ENCODE measurements at places on chromosomes 2 and 18.

- no peak for DNase-seq
Measured at GRCh38 chr2:31148514-31148913, 10.3 kb upstream of the GALNT14 start.

DNA sequence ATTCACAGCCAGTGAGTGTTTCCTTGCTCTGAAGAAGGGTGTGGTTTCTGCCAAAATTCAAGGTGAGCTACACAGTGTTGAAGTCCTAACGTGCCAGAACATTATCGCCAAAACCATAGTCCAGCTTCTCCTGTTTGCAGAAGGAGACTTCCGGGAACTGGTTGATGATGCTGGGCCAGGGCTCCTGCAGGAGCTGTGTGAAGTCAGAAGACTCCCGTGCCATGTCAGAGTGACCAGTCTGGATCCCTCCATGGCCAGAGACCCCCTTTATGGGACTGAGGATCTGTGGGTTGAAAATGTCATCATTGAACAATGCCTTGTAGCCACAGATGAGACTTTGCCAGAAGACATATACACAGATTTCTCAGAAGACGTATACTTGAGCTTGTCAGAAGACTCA, 96.0 kb upstream of the RAB12 start:
- DNase-seq, result no peak

GRCh38 chr2:120566331-120567035, 169.2 kb upstream of the GLI2 start:
- no peak for DNase-seq

GRCh38 chr2:39107724-39108273, 13.1 kb downstream of the SOS1 start:
- DNase-seq, result no peak

- no peak for DNase-seq
Measured at GRCh38 chr2:205556841-205557539, 125.3 kb upstream of the NRP2 start.

DNA sequence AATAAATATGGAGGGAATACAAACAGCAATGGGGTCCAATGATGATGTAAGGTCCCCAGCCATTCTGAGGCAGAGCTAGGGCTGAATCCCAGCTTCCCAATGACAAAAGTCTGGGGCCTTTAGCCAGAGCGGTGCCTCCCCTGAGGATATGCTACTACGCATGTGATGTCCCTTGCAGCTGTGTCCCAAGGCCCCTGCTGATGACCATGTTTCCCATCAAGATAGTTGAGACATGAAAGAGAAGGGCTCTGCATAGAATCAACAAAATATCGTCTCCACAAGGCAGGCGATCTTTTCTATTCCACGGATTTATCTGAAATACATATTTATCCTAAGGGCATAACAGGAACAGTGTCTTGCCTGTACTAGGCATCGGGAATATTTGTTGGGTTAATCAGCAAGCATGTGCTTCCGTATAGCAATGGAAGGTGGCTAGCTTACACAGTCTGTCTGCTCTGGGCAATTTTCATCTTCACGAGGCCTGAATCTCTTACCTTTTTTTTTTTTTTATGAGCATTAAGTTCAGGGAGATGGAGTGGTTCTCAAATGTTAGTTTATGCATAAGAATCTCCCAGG, 284.6 kb downstream of the CNTNAP5 start:
- DNase-seq, result no peak

GRCh38 chr18:75656035-75656434, 228.5 kb upstream of the SMIM21 start:
- DNase-seq, result peak; percentile 78

DNA sequence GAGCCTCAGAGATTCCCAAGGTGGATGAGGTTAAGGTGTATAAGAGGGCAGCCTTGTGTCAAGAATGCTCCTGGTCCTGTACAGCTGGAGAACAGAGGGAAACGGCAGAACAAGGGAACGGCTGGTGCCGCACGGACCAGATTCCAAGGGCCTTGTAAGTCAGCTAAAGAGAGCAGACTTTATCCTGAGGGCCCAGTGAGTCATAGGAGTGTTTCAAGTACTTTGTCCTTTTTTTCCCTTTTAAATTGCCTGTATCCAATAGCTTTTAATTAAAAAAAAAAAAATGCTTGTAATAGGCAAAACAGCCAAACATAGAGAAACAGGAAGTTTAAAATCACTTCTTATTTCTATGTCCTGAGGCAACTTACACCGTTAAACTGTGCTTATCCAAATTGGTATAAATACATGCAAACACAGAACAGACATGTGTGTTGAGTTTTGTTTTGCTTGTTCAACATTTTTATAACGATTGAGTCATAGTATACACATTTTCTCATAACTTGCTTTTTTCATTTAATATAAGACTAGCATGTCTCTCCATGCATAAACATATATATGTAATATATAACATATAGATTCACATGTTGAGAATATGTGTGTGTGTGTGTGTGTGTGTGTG, 42.1 kb upstream of the EVA1A start:
- DNase-seq, result no peak

- no peak for DNase-seq
Measured at GRCh38 chr18:59142274-59142673, 2.6 kb downstream of the SEC11C start.

- DNase-seq, result no peak
Measured at GRCh38 chr2:120539937-120540718, 194.2 kb downstream of the INHBB start.

GRCh38 chr2:216897561-216898203, 37.8 kb upstream of the TNP1 start:
- DNase-seq, result no peak

DNA sequence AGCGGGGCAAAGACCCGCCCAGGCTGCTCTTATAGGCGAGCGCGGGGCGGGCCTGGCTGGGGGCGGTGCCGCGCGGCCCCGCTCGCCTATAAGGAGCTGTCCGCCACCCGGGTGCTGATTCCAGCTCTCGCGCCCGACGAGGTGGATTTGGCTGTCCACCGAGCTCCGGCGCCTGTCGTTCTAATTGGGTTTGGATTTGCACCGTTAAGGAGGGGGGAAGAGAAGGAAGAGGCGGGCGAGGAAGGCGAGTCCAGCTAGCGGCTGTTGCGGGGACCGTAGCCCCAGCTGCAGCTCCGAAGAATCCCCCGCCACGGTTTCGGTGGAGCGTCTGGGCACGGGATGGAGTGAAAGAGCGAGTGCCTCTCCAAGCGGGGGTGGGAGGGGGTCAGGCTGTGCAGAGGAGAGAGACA, at the start of gene CNTNAP5:
CNTNAP5 (plus strand) TSS at position 117 of the 410 bp plus-strand sequence. CDS start 364 bp downstream, outside the sequence.
- DNase-seq, result peak; percentile 74

DNA sequence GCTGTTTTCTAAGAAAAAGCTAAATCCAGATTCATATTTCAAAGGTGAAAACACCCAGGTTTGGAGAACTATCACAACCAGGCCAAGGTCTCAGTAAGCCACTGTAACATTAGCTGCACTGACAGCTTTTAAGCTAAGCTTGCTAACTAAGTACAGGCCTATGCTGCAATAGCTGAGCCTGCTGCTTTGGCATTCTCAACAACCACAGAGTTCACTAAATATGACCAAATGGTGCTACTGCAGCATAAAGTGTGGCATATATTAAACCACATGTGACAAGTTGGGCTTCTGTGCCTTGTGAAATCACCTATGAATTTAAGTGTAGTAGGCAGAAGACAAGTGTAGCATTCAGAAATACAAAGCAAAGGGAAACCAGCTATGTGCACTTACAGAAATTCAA, 206.7 kb downstream of the TCF4 start:
- DNase-seq, result no peak

DNA sequence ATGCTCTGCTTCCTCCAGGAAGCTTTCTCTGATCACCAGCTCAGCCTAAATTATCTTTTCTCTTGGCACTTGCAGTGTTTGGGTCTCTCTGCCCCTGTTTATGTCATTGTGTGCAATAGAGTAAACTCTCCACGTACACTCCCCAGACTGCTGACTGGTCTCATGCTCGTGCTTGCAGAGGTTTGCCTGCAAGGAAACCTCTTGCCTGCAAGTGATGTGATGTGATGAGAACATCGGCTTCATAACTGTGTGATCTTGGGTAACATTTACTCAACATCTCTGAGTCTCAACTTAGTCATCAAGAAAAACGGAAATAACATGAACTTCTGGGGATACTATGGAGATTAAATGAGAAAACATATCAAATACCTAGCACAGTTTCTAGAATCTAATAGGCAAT, 92.3 kb downstream of the BIN1 start:
- DNase-seq, result no peak

GRCh38 chr18:26002375-26002910, 88.0 kb downstream of the SS18 start:
- DNase-seq, result no peak

DNA sequence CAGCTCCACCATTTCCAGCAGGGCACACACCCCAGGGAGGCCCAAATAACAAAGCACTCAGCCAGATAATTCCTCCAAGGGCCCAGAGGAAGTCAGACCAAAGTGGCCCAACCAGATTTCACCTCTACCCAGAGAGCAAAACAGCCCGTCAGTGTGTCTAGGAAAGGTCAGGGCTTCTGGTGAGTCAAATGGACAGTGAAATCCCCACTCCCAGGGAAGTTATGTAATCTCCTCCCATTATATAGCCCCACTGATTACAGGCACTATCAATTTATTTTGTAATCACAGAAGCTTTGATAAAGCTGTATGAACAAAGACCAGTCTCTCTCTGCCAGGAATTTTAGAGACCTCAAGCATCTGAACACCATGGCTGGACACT, 4.0 kb downstream of the B4GALT6 start:
- no peak for DNase-seq

GRCh38 chr2:199911052-199911876, at the start of gene C2orf69:
Gene C2orf69, plus strand, starts transcription at chr2:199911293. Its CDS starts 146 bp downstream, at chr2:199911439.
- DNase-seq, result peak; percentile 99

DNA sequence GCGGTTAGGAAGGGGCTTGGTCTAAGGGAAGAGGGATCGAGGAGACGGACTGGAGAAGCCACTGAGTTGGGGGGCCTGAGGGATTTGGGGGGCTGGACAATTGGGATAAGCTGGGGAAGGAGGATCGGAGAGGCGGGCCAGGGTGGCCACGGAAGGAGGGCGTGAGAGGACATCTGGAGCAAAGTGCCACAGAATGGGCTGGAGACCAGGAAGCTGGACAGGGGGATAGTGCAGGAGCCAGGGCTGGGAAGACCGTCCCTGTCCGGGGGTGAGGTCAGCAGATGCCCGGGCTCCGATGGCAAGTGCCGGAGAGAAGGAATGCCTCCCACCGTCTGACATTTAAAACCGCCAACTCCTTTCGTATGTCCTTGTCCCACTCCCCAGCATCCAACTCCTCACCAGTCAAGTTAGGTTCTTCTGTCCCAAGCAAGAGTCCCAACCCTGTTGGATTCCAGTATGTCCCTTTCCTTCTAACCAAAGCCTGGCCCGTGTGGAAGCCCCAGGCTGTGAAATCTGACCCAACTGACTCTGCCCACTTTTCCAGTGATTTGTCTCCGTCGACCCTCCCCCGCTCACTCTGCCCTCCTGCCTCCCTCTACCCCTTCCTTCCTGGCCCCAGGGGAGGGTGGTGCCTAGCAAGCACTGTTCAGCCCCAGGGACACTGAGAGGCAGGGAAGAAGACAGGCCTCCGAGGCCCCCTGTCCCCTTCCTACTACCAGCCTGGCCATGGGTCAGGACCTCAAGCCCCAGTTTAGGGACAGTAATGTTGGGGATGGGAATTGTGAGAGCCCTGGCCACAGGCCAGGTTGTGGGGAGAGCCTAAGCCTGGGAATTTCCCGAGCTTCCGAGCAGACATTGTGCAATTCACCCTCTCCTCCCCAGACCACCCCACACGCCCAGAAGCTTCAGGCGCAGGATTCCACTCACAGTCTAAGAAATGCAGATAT, 31.5 kb upstream of the TMBIM1 start:
- peak; percentile 80 for DNase-seq

DNA sequence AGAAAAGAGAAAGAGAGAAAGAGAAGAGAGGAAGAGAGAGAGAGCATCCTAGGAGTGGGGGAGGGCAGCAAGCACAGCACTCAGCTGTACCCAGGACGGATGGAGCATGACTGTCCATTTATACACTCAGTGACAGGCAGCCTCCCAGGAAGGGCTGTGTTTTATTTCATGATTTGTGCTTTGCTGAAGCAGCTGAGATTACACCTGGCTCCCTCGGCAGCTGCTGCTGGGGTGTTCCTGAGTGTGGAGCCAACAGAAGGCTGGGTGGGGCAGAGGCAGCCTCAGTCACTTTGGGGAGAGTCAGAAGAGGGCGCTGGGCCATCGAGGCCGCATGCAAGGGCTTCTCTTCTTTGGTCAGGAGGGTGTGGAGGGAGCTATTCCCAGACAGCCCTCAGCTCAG, 47.8 kb upstream of the TEX51 start:
- DNase-seq, result no peak

- no peak for DNase-seq
Measured at GRCh38 chr2:170354388-170354787, 176.4 kb downstream of the MYO3B start.

- no peak for DNase-seq
Measured at GRCh38 chr2:174662459-174662858, 64.9 kb upstream of the WIPF1 start.
